ENCODE measurements at places on chromosomes 3 and 15. TPM values are rescaled to one million over a fixed set of nuclear protein-coding genes. Genes with fewer than 3 reads are reported as not detected.

The SPATA12 gene
- total RNA-seq = not detected

GRCh38 chr3:69540706-69541581 lies 155.1 kb upstream of the FRMD4B start:
- no peak for DNase-seq

DNA sequence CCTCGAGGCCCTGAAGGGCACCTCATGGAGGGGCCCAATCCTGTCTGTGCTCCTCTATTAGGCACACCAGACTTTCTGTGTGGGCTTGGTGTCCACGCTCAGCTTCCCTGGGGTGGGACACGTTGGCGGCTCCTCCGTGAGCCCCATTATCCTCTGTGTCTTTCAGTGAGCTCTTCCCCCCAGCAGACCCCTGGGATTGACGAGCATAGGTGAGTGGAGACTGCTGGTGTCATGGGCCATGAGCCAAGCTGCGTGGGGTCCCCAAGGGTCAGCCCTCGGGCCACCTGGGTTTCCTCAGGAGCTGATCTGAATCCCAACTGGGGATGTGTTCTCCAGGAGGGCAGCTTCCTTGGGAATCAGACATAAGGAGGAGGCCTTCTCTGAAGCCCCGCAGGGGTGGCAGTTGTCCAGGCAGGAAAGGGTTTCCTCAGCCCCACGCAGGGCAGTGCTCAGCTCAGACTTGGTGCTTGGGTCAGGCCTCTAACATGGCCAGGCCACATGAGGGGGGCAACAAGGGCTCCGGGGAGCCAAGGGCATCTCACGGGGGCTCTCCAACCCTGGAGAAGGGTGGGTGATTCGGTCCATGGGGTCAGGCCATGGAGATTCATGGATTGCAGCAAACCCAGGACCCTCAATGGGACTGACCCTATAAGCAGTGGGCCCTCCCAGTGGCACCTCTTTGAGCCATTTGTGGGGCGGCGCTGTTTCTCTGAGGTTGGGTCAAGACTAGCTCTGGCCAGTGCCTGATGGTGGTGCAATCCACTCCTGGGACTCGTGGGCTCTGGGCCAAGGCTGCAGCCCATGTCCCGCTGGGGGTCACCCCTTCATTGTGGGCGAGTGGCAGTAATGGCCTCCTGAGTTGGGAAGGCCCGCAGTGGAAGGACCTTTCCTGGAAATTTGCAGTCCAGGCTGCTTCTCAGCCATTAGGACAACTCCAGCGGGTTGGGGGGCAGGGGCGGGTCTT lies 222.5 kb downstream of the SNRPN start:
- DNase-seq = no peak

DNA sequence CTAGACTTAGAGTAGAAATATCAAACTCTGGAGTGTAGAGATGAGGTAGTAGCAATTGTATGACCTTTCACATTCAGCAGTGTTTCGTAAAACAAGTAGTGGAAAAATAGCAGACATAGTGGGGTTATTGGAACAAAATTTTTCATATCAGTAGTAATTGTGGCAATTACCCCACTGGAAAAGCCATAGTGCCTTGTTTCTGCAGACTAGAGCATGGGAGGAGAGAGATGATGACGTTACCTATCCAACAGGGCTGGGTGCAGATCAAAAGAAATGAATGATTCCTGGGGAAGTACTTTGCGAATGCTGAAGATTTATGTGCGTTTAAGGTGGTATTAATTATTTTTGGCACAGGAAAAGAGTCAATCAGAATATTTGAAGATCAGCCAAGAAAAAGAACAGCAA lies 147.0 kb upstream of the LRRFIP2 start:
- no peak for DNase-seq

The STXBP5L gene
- not detected for total RNA-seq

Data from thoracic aorta (tissue), 2 donors.